ENCODE measurements at places on chromosomes 13 and 19.

GRCh38 chr13:48739386-48739964, 85.7 kb downstream of the CYSLTR2 start:
- DNase-seq, result no peak

DNA sequence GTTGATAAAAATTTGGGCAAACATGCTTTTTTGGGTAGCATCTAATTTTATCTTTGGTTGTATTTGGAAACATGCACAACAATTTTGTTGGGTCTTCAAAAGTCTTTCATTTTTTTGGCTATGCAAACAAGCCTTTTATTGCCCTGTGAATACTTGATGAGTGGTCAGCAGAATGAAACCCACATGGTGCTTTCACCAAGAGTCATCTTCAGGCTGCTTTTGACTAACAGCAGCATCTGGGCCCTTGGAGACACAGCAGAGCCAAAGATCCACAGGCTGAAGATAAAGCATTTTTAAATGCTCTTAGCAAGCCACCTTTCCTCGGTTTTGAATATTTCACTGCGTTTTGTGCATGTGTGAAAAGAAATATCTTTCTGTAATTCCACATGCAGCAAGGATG, 154.9 kb downstream of the FGF9 start:
- DNase-seq, result no peak

DNA sequence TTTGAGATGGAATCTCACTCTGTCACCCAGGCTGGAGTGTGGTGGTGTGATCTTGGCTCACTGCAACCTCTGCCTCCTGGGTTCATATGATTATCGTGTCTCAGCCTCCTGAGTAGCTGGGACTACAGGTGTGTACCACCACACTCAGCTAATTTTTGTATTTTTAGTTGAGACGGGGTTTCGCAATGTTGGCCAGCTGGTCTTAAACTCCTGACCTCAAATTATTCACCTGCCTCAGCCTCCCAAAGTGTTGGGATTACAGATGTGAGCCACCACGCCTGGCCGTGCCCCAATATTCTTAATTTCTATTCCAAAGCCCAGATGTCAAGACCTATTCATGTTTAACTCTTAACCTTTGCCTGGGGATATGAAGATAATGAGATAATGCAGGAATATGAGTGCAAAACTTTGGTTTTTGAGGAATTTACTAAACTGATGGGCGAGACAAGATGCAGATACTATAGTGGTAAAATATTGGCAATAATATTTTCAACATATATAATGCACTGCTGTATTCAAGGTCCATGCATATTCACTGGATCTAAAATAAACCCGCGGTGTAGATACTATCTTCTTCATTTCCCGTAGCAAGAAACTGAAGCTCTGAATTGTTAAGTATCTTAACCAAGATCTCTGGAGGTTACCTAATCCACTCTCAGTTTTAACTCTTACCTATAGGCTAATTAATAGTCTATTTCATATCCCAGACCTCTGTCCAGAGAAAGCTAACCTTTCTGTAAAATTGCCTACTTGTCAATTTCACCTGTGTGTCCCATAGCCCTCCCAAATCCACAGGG, 43.7 kb upstream of the HMGB1 start:
- no peak for DNase-seq

GRCh38 chr13:43285933-43286597, 262.7 kb downstream of the DNAJC15 start:
- peak; percentile 94 for DNase-seq

- DNase-seq, result no peak
These were observed 1358.1 kb downstream of the EFNB2 start for GRCh38 chr13:105177265-105177900.

DNA sequence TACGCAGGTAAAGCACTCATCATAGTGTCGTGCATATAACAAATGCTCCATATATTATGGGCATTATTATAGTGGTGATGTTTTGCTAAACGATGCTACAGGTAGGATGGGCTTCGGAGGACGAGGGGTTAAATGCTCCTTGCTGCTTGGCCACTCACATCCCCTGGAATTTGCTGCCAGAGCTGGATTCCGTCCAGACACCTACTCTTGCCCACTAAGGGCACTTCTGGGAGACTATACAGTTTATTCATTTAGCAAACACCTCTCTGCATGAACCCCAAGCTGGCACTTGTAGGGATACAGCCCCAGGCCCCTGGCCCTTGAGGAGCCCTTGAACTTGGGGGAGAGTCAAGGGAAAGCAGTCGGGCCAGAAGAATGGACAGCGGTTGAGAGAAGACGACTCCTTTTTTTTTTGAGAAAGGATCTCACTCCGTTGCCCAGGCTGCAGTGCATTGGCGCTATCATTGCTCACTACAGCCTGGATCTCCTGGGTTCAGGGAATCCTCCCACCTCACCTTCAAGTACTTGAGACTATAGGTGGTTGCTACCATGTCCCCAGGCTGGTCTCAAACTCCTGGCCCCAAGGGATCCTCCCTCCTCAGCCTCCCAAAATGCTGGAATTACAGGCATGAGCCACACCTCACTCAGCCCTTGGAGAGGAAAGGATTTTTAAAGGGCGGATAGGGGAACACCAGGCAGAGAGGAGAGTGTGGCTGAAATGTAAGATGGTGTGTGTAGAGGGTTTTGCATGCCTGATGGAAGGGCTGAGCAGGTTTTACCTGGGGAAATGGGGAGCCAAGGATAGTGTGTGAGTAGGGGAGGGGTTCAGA, 1.1 kb upstream of the MRPL34 start:
- DNase-seq, result no peak

DNA sequence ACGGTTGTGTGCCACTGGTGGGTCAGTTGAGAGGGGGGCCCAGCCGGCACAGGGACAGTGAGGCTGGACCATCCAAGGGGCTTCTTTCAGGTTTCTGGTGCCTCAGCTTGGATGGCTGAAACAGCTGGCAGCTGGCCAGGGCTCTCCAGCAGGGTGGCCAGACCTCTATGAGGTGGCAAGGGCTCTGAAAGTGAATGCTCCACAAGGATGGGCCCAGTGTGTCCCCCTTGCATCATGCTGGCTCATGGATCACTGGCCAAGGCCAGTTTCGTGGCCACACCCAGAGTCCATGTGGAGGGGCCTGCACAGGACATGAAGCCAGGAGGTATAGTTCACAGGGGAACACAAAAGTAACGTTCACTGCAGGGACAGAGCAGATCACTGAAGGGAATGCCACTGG, 49.6 kb downstream of the CDADC1 start:
- DNase-seq, result no peak

GRCh38 chr13:20689291-20689690, 14.2 kb upstream of the IL17D start:
- no peak for DNase-seq

DNA sequence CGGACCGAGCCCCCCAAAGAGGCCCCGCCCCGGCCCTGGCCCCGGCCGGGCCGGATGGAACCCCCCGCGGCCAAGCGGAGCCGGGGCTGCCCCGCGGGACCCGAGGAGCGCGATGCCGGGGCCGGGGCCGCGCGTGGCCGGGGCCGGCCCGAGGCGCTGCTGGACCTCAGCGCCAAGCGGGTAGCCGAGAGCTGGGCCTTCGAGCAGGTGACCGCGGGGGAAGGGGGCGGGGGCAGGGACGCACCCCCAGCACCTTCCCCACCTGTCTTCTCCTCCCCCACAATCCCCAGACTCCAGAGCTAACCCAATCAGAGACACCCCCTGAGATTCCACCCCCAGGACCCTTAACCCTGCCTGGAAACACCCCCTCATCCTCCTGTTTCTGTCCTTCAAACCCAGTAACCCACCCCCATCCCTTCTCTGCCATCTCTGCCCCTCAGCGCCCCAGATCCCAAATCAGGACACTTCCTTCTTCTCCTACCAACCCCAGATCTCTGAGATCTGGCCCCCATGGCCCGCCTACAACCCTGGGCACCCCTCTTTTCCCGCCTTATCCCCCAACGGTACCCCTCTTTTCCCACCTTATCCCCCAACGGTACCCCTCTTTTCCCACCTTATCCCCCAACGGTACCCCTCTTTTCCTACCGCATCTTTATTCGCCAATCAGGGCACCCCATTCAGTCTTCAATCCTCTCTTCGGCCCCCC, 505 bp downstream of the ZSWIM4 start:
- DNase-seq, result no peak

- DNase-seq, result peak; percentile 52
These were observed 511 bp downstream of the GARRE1 start for GRCh38 chr19:34254698-34255432.

DNA sequence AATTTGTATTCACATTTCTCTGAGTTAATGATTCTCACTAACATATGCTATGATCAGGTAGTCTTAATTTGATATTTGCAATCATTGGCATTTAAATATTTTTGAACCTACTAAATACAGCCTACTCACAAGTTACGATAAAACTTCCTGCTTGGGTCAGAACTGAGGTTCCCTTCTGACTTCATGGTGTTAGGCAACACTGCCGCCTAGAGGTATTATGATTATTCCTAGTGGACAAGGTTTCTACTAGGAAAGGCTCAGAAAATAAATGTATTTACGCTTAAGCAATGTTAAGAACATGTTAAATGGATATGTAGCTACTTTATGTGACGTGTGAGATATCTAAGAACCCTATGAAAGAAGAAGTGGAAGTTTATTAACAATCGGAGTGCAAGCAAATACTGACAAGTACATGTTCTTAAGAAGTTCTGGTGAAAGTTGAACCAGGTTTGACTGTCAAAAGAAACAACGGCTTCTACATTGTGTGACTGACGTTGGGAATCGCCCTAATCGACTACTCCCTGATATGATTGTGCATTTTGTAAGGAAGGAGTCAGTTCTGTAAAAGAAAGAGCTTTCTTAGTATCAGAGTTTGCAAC, 1395.8 kb downstream of the SLITRK5 start:
- DNase-seq, result peak; percentile 50

GRCh38 chr13:33015791-33016323, 366 bp upstream of the KL start:
- DNase-seq, result peak; percentile 38

DNA sequence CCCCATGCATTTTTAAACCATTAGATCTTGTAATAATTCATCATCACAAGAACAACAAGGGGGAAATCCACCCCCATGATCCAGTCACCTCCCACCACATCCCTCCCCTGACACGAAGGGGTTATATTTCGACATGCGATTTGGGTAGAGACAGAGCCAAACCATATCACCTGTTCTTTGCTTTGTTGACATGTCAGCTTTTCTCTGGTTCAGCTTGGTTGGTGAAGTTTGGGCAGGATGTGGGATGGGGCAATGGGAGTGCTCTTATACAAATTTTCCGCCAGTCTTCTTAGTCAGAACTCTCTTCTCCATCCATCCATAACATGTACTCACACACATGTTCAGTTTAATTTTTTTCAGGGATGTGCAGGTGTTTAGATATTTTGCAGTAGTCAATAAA, 12.9 kb downstream of the TPP2 start:
- DNase-seq, result no peak

GRCh38 chr19:35935911-35936737, at the start of gene LRFN3:
LRFN3 (plus strand) TSS chr19:35936374; CDS start chr19:35939426, 3,052 bp downstream.
- peak; percentile 86 for DNase-seq

GRCh38 chr19:718991-719512, 10.3 kb downstream of the PALM start:
- no peak for DNase-seq

DNA sequence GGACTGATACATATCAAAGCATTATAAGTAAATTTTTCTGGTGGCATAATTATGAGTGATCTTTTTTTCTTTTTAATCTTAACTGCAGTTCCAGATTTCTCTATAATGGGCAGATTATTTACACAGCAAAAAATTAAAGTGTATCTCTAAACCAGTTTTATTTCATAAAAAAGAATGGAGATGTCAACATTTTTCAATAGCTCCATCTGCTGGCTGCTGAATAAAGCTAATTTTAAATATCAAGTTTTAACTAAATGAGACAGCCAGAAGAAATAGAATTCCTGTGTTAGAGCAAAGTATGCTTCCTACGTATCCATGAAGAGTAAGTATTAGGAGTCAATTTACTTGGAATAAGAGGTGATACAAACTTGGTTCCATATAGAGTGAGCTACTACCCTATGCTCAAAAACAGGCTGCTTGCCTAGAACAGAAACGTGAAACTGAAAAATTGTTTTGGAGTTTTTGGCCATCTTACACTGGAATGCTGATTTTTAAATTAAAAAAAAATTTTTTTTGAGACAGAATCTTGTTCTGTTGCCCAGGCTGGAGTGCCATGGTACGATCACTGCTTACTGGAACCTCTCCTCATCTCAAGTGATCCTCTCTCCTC, 5.0 kb upstream of the PDS5B start:
- no peak for DNase-seq

DNA sequence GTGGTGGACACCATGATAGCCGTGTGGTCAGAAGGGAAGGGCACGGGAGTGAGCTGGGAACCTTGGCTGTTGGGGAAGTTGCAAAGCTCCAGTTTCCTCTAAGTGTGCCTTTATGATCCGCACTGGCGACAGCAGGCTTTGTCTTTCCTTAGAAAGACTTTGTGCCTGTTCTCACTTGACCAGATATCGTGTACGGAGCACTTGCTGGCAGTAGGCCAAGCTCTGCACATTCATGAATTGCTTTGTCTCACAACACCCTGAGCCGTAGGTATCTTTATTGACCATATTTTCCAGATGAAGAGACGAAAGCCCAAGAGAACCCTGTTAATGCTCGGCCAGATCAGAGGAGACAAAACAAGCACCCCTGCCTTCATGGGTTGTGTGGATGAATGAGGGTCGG, 15.1 kb downstream of the CUL4A start:
- no peak for DNase-seq

GRCh38 chr13:53104136-53104535, 75.5 kb downstream of the OLFM4 start:
- no peak for DNase-seq

DNA sequence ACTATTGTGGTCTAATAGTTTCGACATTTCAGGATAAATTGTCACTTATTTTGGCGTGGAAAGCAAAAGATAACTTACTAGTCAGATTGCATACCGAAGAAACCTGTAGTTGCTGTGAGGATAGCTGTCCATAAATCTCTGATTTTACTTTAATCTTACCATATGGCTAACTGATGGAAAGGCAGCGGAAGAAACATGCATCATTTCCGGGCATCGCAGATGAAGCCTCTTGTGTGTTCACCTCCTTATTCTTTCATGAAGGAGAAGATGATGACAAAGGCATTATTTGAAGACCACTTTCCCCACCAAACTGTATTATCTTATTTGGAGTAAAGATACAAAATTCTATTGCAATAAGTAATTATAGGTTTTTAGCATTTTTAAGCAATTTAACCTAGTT, 763.6 kb upstream of the SLITRK6 start:
- no peak for DNase-seq

- no peak for DNase-seq
These were observed 294.8 kb downstream of the TSHZ3 start for GRCh38 chr19:31054430-31054829.

DNA sequence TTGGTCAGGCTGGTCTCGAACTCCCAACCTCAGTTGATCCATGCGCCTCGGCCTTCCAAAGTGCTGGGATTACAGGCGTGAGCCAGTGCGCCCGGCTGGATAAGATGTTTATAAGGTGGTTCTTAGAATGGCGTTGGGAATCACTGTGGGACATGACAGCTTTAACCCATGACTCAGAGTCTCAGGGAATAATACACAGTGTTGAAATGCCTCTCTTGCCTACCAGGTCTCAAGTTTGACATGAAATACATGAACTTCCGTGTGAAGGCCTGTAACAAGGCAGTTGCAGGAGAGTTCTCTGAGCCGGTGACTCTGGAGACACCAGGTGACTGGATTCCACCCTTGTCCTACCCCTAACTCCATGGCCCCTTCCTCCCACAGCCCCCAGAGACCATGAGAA, 12.6 kb downstream of the FSD1 start:
- no peak for DNase-seq

- no peak for DNase-seq
These were observed 287.9 kb upstream of the NBEA start for GRCh38 chr13:34654203-34654602.

GRCh38 chr19:32537580-32537979, 43.4 kb upstream of the PDCD5 start:
- peak; percentile 90 for DNase-seq

All from COR-L47 (cell line).